Peyer's patch (tissue), 4 donors: ENCODE measurements at places on chromosomes 3 and 15. TPM values are rescaled to one million over a fixed set of nuclear protein-coding genes. Genes with fewer than 3 reads are reported as not detected.

GOLGA8G gene
- total RNA-seq, result not detected

SI gene
- 1,078 TPM for total RNA-seq

TF gene
- 2.4 TPM for total RNA-seq

GNB5 gene
- total RNA-seq, result 7.3 TPM

FBXW12 gene
- total RNA-seq, result not detected

XCR1 gene
- not detected for total RNA-seq

HERC2 gene
- 89.3 TPM for total RNA-seq

PPM1M gene
- total RNA-seq, result 32.2 TPM

SLC7A14 gene
- 0.18 TPM for total RNA-seq

LRTM1 gene
- total RNA-seq, result not detected

NFKBIZ gene
- 63.8 TPM for total RNA-seq

CNTN3 gene
- 5.8 TPM for total RNA-seq
